ENCODE measurements at places on chromosomes 1 and 21. TPM values are rescaled to one million over a fixed set of nuclear protein-coding genes. Genes with fewer than 3 reads are reported as not detected.

Gene DNAJC28
- polyA plus RNA-seq: 0.91 TPM

Gene TMEM81
- 1.4 TPM for polyA plus RNA-seq

Gene CPTP
- polyA plus RNA-seq: 11.8 TPM

Gene SPRR1B
- 503 TPM for polyA plus RNA-seq

DNA sequence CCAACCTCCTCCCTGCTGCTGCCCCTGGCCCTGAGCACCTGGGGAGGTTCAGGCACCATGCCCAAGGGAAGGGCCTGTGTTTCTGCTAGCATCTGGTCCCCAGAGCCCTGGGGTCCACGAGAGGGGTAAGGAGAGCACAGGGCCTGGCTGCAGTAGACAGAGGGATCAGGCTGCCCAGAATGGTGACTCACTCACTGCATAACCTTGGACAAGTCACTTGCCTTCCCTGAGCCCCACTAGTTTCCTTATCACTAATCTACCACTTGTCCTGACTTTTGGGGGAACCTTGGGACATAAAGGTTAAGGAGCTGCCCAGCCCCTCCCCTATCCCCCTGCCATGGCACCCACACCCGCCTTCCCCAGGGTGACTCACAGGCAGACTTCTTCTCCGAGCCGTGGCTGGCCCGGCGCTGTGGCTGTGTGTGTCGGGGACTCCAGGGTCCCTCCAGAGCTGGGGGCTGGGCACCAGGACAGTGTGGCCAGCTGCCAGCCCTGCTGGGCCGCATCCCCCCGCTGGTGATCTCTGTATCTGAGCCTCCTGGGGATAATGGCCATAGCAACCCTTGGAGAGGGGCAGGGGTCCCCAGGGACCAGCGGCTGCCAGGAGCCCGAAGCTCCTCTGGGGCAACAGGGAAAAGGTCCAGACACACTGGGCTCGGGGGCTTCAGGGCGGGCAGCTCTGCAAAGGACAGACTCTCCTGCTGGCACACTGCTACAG is 4.0 kb downstream of the ARHGEF19 start:
- no peak for DNase-seq
- peaks cover 3% of the 10 kb centered on the region for H3K36me3 ChIP-seq
- H3K27me3 ChIP-seq: no peaks in the 10 kb centered on the region
- H3K4me1 ChIP-seq: peaks cover 36% of the 10 kb centered on the region

GRCh38 chr1:226695335-226695900 is 43.7 kb downstream of the ITPKB start:
- no peaks in the 10 kb centered on the region for H3K36me3 ChIP-seq
- DNase-seq: no peak
- no peaks in the 10 kb centered on the region for H3K27me3 ChIP-seq
- H3K4me1 ChIP-seq: peaks cover 38% of the 10 kb centered on the region
- H3K27ac ChIP-seq: no peak overlapping the region
- H3K4me3 ChIP-seq: no peak overlapping the region

Measured in keratinocyte (primary cell).